GM10248 (cell line): ENCODE measurements at places on chromosomes 4 and X.

- DNase-seq: no peak
These were observed 1.3 kb upstream of the RGS12 start for GRCh38 chr4:3291411-3291968.

GRCh38 chr4:55030589-55030988 lies 94.8 kb downstream of the KDR start:
- DNase-seq: no peak

- peak; percentile 58 for DNase-seq
These were observed 8.2 kb upstream of the ZRSR2 start for GRCh38 chrX:15781961-15782699.

- DNase-seq: no peak
These were observed 65.1 kb downstream of the PPP3CA start for GRCh38 chr4:101282076-101282844.

DNA sequence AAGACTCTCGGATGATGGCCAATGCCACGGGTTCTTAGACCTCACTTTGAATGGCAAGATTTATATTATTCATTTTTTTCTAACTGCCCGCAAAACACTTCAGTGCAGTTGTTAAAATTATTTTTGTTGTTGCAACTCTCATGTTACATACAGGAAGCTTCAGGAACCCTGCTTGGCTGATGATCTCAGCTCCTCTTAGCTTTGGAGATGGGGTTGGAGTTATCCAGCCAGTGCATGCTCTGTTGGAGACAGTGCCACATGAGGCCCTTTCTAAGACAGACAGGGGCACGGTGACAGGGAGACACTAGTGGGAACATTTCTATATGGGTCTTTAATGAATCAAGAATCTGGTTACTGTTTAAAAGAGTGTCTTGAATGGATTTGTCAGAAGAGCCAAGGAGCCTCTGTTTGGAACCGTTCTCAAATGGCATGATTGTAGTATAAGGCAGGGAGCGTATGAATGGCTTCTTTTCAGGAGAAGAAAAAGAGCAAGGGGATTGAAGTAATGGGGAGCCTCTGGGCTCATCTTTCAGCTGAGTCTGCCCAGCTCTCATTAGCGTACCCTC lies 61.9 kb upstream of the ENPP6 start:
- DNase-seq: no peak

- DNase-seq: no peak
These were observed 7.8 kb downstream of the SERTM2 start for GRCh38 chrX:111519215-111519614.

- no peak for DNase-seq
These were observed 168.4 kb upstream of the GK2 start for GRCh38 chr4:79576429-79576753.

GRCh38 chr4:156799121-156799589 lies 172.4 kb downstream of the PDGFC start:
- no peak for DNase-seq
